ENCODE measurements at places on chromosomes 13 and 19.

DNA sequence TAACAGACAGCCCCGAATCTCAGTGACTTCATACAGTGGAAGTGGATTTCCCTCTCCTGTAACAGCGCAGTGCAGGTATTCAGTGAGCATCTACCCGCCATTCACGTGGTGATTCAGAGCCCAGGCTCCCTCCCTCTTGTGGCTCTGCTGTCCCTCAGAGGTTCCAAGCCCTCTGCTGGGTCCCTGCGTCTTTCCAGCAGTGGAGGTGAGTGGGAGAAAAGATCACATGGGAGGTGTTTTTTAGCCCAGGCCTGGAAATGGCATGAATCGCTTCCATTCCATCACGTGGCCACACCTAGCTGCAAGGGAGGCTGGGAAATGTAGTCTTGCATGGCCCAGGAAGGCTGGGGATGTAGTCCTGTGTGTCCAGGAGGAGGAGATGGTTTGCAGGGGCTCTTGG, 61.4 kb downstream of the DPF1 start:
- DNase-seq: no peak

DNA sequence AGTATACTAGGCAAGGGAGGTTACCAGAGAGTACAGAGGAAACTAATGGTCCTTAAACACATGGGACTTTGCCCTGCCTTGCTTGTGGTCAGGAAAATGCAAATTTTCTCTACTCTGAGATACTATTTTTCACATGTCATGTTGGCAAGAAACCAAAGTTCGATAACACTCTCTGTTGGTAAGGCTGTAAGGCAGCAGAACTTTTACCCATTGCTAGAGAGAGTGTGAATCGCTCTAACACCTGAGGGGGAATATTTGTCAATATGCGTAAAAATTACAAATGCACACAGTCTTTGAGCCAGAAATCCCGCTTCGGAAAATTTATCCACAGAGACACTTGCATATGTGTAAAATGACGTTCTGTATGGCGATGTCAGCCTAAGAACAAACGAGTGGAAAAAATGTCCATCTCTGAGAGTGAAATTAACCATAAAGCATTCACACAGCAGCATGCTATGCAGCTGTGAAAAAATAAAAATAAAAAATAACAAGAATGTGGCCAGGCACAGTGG, 9.5 kb upstream of the RFX1 start:
- no peak for DNase-seq

DNA sequence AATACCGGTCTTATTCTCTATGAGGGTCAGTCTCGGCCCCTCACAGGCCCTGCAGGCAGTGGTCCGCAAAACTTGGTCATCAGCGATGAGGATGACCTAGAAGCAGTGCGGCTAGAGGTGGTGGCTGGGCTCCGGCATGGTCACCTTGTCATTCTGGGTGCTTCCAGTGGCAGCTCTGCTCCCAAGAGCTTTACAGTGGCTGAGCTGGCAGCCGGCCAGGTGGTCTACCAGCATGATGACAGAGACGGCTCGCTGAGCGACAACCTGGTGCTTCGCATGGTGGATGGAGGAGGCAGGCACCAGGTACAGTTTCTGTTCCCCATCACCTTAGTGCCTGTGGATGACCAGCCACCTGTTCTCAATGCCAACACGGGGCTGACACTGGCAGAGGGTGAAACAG, 1.8 kb downstream of the FREM2 start:
- DNase-seq: no peak

DNA sequence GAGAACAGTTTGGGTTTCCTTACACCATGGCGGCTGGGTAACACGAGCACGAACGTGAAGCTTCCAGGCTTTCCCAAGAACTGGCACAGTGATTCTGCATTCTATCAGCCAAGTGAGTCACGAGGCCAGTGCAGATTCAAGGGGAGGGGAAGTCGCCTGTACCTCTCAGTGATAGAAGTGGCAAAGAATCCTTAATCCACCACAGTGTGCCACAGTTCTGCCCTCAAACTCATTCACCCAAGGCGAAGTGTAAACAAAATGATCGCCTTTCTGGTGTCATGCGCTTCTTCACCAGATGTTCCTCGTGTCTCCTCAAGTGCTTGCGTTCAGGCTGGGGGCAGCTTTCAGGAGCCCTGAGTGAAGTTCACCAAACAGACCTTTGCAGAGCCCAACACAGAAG, 24.9 kb upstream of the AMER2 start:
- no peak for DNase-seq

DNA sequence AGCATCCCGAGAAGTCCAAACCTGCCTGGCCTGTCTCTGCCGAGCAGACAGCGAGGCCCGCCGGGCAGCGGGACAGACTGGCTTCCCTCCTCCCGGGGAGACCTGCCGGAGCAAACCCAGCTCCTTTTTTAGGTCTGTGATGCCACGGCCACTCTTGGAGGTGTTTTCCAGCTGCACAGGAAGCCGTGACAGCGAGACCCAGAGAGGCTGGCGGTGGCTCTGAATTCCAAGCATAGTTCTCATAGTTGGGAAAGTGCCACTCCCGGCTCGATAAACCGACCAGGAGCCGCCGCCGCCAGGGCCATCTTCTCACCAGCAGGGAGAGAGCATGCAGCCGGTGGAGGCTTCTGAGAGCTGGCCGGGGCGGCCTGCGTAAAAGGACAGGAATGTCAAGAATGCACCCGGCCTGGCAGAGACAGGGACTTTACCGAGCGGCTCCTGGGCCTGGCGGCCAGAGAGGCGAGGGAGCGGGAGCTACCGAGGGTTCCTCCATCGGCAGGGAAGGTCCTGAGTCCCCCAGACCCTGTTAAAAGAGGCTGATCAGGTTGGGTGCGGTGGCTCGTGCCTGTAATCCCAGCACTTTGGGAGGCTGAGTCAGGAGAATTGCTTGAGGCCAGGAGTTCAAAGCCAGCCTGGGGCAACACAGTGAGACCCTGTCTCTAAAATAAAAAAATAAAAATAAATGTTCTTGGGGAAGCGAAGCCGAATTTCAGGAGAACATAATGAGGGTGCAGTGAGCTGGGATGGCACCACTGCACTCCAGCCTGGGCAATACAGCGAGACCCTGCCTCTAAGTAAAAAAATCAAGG, 64.9 kb downstream of the GADD45B start:
- DNase-seq: peak; percentile 99

DNA sequence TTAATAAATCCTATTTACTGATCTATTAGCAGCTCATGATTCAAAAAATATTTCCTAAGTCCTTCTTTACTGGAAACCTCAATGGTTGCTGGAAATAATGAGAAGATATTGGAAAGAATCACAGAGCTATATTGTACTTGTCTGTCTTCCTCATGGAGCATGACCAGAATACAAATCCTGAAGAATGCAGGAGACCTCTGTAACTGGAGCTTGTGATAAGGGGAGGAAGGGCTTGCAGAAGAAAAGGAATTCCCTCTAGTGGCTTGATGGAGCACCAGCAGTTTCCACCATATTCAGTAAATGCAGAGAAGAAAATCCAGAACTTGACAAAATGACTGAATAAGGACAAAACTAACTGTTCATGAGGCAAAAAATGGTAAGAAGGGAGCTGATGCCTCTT, 1333.1 kb downstream of the EFNB2 start:
- peak; percentile 78 for DNase-seq

DNA sequence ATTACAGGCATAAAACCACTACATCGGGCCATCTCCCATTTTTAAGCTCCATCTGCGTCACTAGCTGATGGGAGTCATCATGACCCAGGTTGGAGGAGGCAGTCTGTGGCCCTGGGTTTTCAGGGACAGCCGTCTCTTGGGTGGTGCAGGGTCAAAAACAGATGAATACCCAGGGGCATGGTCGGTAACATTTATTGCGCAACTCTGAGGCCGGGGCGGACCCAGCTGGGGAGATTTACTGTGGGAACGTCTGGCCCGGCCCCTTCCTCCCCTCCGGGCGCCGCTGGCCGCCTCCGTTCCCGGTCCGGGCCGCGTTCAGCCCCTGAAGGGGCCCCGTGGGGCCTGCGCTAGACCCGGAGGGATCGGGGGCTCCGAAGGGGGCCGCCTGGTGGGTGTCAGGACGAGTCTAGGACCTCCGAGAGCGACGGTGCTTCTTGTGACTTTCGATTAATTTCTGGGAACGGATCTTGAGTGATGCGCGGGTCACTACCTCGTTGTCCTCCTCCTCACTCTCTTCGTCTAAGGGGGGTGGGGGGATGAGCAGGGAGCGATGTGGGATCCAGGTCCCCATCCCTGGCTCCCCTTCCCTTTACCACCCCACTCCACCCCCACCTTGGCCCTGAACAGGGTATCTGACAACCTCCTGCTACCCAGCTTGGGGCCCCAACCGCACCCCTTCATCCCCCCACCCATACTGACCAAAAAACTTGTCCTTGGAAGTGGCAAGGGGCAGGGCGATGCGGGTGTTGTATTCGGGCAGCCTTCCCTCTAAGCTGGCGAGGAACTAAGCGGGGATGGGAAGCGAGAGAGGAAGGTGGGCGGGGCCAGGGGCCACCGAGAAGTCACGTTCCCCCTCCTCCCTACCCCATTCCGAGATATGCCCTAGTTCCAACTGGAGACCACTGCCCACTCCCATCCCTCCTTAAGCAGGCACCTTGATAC, 1.6 kb upstream of the RGL3 start:
- DNase-seq: peak; percentile 86

- DNase-seq: no peak
Measured at GRCh38 chr13:73844986-73845385, 289.2 kb downstream of the KLF12 start.

DNA sequence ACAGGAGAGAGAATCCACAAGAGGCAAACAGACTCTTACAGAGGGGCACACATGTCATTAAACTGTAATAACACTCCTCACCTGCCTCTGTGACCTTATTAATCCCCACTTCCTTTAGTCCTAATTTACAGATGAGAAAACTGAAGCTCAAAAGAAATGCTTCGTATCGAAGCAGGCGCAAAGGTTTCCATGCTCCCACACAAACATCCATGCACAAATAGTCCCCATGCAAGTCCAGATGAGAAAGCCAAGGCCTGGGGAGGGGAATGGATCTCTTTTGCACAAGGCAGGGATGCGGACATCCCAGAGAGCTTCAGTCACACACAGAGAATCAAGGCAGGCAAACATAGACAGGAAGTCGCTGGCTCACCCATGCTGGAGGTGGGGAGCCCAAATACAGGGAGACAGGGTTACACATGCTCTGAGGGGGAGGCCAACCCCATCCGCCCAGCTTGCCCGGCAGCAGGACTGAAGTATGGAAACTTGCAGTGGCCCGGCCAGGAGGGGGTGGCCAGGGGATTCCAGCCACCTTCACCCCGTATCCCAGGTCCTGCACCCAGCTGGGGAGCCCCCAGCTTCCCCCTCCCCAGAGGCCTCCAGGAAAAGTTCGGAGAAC, 468 bp downstream of the S1PR5 start:
- DNase-seq: peak; percentile 44

DNA sequence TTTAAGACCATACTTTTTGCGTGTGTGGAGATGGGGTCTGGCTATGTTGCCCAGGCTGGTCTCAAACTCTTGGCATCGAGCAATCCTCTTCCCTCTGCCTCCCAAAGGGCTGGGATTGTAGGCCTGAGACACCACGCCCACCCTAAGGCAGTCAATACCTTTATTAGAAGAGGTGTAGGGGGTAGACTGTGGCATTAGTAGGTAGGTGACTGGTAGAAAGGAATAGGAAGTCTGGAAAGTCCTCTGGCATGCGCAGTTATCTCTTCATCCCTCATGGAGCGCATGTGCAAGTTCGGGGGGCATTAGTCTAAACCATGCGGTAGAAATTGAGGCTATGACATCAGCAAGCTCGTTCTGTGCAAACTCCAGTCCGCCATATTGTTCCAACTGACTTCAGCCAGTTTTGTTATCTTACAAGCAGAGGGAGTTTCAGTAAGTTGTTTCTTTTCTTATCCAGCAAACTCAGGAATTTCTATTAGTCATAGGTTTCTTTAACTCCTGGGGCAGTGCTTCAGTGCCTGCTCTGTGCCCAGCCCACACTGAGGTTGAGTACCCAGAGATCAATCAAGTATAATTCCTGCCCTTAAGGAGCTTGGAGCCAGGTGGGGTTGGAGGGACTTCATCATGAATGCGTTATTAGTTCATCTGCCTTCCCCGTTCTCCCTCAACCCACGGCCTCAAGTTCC, 7.3 kb upstream of the RANBP3 start:
- DNase-seq: no peak

GRCh38 chr19:8501516-8501915, 924 bp downstream of the PRAM1 start:
- no peak for DNase-seq

GRCh38 chr19:34686455-34686854, 9.0 kb downstream of the ZNF302 start:
- DNase-seq: no peak

DNA sequence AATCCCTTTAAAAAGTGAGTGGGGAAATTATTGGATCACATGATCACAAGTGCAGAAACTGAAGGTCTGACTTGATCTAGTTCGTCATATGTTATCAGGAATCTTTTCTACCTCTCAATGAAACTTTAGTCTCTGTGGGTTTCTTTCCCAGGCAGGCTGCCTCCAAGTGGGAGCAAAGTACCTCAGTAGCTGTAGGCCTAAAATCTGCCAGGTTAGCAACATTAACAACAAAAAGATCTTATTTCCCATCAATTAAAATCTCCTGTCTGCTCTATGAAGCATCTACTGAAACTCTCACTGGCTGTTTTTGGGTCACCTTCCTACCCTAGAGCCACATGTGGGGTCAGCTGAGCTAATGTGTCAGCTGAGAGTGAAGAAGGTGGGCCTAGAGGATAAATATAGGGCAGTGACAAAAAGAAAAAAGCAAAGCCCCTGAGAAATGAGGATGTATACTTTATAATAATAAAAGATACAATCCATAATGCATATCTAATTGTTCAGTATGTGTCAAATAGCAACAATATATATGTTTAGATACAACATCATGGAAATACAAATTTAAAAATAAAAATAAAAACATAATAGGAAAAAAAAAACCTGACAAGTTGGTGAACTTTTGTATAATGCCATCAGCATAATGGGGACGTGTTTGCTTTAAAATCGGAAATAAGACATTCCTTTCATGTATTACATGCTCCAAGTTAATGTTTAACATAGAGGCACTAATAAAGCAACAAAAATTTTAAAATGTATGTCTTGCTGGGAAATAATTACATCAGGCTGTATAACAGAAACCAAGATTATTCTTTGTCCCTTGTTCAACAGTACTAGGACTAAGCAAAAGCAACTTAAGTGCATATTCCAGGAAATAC, 141.1 kb downstream of the GPC5 start:
- DNase-seq: no peak

DNA sequence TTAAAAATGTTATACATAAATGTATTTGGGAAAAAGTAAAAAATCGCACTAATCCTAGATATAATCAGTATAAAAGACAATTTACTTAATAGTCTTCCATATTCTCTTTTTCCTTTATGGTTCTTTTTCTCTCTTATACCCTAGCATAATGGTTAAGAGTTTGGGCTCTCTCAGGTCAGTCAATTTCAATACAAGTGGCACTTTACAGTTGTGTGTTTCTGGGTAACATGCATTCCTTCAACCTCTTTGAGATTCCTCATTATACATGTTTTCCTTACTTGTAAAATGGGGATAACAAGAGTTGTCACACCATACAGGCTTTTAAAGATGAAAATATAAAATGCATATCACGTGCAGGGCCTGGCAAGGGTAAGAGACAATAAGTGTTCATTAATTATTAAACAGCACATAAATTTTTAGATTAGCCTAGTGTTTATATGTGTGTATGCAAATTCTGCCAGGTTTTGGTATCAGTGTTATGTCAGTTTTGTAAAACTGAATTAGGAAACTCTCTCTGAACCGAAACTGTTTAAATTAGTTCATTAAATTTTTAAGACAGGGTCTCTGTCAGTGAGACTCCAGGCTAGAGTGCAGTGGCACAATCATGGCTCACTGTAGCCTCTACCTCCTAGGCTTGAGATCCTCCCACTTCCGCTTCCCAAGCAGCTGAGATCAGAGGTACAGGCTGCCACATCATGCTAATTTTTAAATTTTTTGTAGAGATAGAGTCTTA, 49.8 kb downstream of the ELF1 start:
- DNase-seq: no peak

GRCh38 chr19:54554896-54555295, 18.7 kb upstream of the LILRA2 start:
- DNase-seq: no peak

All from GM23338 (cell line).